ENCODE measurements at places on chromosomes 2 and 18.

GRCh38 chr2:56231361-56231760 is 47.6 kb downstream of the CCDC85A start:
- no peak for DNase-seq

GRCh38 chr18:21513741-21514140 is 86.8 kb downstream of the ESCO1 start:
- no peak for DNase-seq

DNA sequence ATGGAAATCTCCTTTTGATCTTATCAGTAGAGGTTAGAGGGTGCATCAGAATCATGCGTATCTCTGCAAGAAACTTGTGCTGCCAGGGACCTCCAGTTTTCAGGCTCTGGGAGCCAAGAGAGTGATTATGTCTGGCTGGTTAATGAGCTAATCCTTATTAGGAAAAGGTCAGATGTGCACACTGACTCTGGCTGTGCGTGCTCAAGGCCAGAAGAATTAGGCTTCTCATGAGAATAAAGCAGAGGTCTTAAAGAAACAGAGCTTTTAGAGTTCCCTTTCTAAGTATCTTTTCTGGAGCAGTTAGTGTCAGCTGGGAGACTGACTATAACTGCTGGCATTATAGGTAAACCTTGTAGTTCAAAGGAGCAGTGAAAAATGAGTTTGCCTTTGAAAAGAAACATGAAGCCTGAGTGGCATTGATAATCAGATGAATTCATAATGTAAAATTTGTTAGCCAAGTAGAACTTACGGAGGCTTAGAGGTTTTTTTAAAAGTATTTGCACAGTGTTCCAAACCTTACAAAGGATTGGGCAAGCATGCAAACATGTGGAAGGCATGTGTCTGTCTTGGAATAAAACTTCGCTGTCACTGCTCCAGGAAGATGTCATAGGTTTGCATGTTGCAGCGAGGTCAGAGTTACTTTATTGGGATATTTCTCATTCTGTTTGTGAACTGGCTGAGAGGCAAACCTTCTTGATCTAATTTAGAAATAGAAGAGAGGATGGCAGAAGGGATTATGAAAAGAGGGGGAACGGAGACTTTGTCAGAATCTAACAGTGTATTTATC is 151.7 kb downstream of the ARHGAP28 start:
- DNase-seq: no peak

DNA sequence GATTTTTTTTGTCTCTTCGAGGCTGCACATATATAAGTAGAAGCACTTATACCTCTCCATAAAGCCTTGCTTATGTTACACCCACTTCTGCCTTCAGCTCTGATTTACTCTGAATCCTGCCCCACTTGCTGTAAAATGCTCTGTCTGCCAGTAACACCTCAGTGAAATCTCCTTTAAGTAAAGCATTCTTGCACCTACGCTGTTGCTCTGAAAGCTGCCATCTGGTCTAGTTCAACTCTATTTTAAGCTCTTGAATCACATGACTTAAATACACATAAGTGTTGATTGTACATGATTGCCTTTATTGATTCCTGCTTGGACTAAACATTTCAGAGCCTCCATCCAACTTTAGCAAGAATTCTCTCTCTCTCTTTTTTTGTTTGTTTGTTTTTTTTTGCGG is 609.0 kb upstream of the CELF4 start:
- DNase-seq: no peak

GRCh38 chr2:29951576-29951975 is 30.2 kb upstream of the ALK start:
- no peak for DNase-seq

DNA sequence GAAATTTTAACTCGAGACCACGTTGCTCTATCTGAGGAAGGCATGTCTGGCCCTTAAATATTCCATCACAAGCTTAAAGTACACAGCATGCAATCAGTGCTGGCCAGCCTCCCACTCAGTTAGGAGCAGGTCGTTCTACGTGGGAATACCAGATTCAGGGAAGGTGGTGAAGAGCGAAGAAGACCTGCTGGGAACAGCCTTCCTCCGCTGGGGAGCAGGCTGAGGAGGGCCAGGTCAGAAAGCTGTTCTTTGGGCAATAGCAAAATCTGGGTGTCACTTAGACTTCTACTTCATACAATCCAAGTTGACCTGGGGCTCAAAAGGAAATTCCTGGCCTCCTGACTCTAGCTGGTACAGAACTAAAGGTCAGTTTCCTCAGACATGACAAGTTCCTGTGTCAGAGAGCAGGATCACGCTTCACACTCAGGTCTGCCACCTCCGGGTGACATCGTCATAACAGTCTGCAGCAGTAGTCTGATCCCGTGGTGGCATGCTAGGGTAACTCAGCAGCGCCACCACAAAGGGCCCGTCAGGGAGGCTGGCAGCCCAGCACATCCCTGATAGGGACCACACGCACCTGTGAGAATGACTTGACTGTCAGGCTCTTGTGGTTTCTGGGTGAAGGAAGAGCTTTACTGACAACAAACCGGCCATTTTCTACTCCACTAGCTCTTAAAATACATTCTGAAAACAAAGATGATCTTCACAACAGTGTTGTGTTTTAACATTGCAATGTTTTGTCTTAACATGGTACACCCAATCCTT is 35.2 kb upstream of the NAPG start:
- DNase-seq: peak; percentile 60

- no peak for DNase-seq
Measured at GRCh38 chr2:186554429-186554828, 35.4 kb upstream of the ITGAV start.

DNA sequence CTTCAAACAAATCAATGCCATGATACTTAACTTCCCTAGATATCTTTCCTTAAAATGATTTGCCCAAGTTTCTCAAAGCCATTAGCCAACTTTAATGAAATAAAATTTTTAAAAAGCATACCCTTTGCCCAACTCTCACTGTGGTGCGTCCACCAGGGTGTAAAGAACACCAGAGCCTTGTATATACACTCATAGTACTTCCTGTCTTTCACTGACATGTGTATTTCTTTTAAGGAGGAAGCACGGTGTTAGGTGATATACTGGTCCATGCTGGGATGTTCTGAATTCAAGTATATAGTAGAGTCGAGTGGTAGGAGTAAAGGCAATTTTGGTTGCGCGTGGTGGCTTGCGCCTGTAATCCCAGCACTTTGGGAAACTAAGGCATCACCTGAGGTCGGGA is 22.7 kb downstream of the AAK1 start:
- DNase-seq: no peak

GRCh38 chr2:51511002-51511401 is 479.1 kb upstream of the NRXN1 start:
- no peak for DNase-seq

DNA sequence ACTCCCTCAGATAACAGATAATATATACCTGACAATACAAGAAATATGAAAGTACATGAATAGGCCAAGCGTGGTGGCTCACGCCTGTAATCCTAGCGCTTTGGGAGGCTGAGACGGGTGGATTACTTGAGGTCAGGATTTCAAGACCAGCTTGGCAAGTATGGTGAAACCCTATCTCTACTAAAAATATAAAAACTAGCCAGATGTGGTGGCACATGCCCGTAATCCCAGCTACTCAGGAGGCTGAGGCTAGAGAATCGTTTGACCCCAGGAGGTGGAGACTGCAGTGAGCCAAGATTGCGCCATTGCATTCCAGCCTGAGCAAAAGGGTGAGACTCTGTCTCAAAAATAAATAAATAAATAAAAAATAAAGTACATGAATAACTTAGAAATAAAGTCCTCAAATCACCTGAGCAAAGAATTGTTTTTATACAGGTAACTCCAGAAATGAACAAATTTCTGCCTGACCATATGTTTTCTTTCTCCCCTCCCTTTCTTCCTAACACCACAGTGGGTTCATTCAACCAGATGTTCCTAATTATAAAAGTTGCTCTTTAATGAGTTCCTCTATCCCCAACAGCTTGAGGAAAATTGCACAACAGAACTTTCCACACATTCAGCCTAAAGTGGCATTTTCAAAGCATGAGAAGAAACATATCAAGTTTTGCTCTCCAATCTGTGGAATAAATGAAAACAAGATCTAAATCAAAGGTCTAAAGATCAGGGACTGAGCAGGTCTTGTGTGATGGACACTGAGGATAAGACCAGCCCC is 33.6 kb upstream of the AP1S3 start:
- DNase-seq: no peak

GRCh38 chr2:64453770-64454385 is at the start of gene LGALSL:
TSS of gene LGALSL (plus strand) at chr2:64454162. CDS start at chr2:64454546, 384 bp downstream.
- DNase-seq: peak; percentile 40

GRCh38 chr18:13239171-13239956 is 20.8 kb downstream of the LDLRAD4 start:
- no peak for DNase-seq

DNA sequence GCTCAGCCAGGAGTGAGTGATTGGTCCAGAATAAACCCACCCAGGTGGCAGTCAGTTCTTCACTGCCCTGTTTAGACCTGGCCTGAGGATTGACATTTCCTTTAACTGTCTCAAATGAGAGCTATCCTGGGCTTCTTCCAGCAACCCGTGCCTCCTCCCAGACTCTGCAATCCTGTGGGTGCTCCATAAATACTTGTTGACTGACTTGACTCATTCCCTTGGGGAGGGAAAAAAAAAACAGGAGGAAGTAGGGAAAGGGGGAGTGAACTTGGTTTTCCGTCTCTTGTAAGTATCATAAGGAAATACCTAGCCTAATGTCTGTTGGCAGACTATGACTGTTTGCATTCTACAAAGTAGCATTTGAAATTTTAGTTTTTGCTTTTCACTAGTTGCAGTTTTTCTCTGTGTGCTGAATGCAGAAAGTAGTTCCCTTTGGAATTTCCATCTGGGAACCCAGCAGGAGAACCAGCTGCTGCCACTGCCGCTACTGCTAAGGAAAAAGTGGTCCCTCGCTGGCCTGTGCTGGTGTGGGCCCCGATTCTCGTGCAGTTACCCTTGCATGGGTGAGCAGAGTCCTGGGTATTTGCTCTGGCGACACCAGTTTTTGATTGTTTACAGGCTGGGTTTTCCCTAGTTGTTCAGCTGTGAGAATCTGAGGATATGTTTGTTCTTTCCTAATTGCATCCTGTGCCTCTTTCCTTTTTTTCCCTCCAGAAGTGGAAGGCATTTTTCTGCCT is 78.8 kb downstream of the TGOLN2 start:
- no peak for DNase-seq

- no peak for DNase-seq
Measured at GRCh38 chr2:197307236-197307932, 3.2 kb downstream of the ANKRD44 start.

DNA sequence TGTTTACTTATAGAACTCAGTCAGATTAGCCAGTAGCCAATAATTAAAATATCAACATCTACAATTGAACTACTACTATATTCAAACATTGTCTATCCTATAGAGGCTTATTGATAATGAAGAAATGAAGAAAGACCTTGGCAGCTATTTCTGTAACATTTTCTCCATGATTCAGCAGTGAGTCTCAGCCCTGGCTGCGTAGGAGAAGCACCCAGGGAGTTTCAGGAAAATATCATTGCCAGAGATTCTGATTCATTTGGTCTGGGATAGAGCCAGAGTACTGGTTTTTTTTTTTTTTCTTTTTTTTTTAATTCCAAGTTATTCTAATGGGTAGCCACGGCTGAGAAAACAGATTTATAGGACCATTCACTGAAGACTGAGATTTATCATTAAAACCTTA is 404.8 kb downstream of the TXNL1 start:
- DNase-seq: no peak

DNA sequence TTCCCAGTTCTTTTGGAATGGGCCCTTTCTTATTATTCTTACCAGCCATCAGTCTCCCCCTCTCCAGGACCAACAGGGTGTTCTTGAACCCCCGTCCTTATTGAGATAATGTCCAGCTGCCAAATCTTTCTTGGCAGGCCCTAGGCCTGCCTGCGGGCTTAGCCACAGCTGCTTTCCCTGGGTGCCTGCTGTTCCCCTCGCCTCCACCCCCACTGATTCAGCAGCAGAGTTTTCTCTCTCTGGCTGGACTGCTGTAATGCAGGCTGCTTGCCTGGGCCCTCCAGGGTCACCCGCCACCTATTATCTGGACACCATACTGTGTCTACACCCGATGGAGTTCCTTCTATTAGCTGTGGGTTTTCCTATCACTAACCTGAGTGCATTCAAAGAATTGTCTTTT is 395.4 kb upstream of the ATP5MC3 start:
- no peak for DNase-seq

DNA sequence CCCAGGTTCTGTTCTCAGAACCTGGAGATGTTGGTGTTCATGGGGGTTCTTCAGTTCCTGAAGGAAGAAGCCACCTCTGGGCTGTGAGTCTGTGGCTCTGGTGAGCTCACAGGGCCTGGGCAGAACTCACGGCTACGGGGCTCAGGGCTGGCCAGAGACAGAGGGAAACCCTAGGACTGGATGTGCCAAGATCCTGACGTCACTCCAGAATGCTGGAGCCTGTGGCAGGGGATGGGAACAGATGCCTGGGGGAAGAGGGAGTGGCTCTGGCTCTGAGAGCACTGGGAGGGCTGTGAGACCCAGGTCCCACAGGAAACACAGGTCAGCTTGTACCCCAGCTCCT is at the start of gene OTOF:
Gene OTOF (minus strand): TSS at position 214 of the 343 bp plus-strand sequence.
- DNase-seq: no peak

DNA sequence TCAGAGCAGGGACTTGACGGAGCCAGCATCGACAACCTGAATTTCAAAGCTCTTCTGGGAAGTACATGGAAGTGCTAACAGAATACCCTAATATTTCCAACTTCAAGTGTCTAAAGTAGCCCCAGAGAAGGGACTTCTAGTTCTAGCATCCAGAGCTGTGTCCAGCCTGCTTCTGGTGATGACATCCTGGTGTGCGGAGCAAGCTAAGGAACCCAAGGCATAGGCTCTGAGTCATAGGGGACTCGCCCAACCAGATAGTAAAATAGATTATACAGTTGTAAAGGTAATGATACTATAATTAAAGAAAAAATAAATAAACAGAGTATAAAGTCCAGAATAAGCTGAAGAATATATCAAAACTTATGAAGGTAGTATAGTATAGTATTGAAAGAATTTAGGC is 108.1 kb upstream of the SERPINE2 start:
- no peak for DNase-seq

DNA sequence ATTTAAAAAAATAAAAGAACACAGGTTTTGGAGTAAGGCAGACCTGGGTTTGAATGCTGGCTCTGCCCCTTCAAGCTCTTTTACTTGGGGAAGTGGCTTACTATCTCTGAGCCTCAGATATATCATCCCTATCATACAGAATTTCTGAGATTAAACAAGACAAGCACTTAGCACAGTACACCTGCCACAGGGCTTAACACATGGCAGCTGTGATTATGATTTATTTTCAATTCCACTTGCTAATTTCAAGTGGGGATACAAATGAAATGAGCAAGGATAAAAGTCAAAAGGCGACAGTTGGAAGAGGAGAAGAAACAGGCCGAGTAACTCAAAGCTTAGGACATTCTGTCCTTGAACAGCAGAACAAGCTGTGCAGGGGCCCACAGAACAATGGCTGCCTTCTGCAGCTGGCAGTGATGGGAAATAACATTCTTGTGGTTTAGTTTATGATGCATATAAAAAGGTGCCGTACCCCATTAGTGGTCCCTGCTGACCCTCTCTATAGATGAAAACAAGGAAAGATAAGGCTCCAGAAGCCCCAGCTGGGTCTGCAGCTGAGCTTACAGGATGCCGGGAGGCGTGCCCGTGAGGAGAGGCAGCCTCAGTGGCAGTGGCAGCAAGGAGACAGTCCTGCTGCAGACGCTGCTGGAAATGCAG is 45.3 kb downstream of the KIF3C start:
- no peak for DNase-seq
